ENCODE measurements at places on chromosomes 1 and 21.

DNA sequence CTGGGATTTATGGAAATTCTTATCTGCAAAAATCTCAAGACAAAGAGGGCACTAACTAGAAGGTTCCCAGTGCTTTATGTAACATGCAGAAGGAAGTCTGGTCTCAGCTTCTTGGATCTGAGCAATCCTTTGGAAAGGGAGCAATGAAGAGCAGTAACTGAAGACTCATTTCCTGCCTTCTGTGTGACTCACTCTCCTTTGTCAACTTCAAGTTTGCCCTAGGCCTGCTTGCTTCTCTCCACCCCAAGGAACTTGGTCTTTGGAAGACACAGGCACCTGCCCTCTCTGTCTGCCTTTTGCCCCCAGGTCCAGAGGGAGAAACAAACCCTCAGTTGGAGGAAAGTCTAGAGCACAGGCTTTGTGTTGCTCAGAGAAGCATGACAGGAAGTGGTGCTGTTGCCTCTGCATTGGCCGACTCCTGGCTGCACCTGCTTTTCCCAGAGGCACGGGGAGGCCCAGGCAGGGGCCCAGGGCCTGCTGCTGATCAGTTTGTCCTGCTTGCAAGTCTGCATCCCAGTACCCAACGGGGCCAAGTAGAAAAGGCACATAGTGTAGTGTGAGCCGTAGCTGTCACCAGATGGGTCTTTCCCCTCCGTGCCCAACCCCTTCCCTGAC, 137.2 kb downstream of the DHRS3 start:
- DNase-seq, result peak; percentile 89

- DNase-seq, result no peak
Measured at GRCh38 chr1:152585586-152585985, 5.3 kb upstream of the LCE3D start.

DNA sequence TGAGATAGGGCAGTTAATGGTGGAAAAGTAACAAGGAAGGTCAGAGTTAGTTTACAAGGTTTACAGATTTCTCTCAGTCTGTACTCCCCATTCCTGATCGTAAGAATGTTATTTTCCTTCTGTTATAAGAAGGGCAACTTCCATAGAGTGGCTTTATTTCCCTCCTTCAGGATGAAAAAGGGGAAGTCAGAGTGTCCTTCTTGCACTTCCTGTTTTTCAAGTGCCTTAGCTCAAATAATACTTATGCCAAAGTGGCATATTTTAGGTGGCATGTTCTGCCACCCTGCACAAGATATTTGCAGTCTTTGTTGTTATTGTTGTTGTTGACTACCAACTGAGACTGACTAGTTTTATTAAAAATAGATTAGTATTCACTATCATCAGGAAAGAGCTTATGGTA, 730.7 kb upstream of the ADGRL4 start:
- no peak for DNase-seq

DNA sequence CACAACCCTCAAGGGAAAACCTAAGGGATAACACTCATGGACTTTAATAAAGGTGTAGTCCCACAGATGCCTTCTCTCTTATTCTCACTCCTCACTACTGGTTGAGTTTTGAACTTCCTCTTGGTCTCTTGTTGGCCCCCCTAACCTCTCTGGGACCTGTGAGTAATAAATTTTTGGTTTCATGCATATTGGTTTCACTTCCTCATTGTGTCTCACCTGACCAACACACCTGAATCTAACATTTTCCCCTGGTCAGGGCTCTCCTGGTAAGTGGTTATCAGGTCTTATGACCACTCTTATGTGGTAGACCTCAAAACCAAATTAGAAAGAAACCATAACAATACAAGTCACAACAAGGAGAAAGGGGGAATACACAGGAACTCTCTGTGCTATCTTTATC, 60.5 kb upstream of the PRMT6 start:
- no peak for DNase-seq

DNA sequence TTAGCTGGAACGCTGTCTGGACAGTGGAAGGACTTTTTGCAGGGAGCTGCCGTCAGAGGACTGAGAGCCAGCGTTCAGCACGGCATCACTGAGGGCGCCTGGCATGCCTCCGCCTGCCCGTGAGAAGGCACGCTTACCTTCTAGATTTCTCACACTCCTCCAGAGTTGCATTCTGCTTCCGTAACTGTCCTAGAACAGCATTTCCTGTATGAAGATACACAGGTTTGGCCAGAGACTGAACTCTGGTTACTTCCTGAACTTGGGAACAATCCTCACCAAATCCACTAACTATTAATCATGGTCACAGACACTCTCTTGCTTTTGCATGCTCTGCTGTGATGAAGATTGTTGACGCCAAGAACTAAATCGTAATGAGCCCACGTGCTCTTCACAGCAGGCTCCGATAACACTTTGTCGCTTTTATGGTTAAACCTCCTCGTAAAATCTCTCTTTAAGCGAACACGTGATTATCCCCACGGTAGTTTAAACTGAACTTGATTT, 93.5 kb downstream of the KIF26B start:
- DNase-seq, result no peak

DNA sequence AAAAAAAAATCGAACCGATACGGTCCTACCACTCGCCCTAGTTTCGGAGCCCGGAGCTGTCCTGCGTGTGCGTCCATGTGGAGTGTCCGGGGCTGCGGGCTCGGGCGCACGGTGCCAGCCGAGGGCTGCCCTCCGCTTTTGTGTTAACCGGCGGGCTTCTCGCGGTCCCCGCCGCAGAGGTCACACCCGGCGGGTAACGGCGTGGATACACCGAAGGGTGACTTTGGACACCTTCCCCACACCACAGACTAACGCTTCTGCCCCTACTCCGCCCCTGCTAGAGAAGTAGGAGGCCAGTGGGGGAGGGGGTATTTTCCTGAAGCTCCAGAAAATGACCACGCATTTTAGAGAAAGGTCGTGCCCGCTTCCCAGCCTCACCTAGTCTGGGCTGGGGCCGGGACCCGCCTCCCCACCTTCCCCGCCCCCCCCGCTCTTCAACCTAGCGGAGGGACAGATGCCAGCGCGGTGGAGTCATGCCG, 609 bp upstream of the ATF3 start:
- DNase-seq, result no peak

- no peak for DNase-seq
Measured at GRCh38 chr1:116873680-116874271, 35.9 kb upstream of the PTGFRN start.

DNA sequence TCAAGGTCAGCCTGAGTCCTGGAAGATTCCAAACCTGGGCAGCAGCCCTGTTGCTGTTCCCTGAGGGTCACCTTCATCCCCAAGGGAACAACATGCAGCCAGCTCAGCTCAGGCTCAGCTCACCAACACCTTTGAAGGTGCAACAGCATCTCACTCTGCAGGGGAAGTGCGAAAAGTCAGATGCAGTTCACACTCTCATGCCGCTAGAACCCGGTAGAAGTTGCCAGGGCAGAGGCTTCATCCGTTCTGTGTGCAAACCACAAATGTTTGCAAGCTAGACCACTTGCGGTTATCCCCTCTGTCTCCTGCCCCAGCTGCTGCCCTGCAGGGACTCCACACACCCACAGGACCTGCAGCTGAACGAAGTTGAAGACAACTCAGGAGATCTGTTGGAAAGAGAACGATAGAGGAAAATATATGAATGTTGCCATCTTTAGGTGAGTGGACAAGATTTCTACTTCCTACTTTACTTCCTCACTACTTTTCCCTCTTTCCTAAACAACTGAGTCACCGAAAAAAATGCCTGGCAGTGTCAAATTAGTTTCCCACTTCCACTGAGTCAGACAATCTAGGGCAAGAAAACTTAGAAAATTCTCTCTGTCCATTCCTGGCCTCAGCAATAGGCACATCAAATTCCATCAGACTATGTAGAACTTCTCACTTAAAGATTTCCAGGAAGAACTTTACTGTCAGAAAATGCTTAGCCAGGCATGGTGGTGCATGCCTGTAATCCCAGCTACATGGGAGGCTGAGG, 1.8 kb upstream of the FCRL6 start:
- DNase-seq, result no peak

DNA sequence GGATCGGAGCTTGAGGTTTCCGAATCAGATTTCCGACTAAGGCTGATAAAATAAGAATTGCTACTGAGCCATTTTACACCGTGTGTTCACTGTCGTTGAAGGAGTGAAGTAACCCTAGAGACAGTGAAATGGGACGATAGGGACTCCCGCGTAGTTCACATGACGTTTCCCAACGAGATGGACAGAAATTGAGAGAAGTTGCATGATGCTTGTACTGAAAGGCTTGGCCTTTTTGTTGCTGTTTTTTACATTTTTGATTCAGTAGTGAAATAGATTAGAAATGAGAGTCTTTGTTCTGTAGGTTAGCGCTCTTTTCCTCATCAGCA, 1.2 kb downstream of the KHDRBS1 start:
- DNase-seq, result no peak

GRCh38 chr1:202279806-202280205, 61.9 kb downstream of the UBE2T start:
- DNase-seq, result no peak

- DNase-seq, result no peak
Measured at GRCh38 chr1:9482816-9483572, 56.3 kb upstream of the SLC25A33 start.

GRCh38 chr1:108034396-108034795, 69.4 kb upstream of the VAV3 start:
- no peak for DNase-seq

DNA sequence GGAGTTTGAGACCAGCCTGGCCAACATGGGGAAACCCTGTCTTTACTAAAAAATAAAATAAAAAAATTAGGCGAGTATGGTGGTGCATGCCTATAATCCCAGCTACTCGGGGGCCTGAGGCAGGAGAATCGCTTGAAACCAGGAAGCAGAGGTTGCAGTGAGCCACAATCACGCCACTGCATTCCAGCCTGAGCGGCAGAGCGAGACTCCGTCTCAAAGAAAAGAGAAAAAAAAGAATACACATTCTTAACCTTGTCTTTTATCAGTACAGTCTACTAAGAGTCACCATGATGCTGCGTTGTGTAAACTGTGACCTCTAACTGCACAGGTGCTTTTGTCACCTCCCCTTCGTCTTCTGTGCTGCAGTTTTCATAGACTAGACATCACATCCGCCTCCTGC, 37.2 kb downstream of the PCNT start:
- DNase-seq, result no peak

GRCh38 chr1:84876353-84876752, 16.7 kb downstream of the LPAR3 start:
- no peak for DNase-seq

DNA sequence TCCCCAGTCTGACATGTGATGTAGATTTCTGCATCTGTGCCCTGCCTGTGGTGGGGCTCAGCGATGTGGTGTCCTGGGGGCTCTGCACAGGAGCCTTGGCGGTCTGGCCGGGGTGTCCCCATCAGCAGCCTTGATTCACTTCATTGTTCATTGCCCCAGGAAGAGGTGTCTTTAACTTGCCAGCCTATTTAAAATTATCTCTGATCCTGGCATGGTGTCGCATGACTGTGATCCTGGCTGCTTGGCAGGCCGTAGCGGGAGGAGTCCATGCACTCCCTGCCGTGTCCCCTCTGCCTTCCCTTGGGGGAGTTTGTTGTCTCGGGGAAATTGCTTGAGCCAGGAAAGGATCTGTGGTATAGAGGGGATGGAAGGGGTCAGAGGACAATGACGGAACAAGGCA, 59.9 kb downstream of the TRIM11 start:
- no peak for DNase-seq

DNA sequence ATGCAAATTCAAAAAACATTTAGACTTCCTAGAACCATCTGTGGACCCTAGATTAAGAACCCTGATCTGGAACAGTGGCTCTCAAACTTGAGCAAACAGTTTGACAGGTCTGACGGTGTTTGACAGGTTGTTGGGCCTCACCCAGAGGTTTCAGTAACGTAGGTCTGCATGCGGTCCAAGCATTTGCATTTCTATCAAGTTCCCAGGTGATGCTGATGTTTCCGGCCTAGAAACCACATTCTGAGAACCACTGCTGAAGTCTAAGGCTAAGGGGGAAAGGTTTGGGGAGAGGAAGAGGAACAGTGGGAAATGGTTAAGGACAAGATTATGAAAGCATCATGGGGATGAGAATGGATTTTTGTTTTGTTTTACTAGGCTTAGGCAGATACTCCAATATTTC, 48.6 kb downstream of the MDM4 start:
- no peak for DNase-seq

DNA sequence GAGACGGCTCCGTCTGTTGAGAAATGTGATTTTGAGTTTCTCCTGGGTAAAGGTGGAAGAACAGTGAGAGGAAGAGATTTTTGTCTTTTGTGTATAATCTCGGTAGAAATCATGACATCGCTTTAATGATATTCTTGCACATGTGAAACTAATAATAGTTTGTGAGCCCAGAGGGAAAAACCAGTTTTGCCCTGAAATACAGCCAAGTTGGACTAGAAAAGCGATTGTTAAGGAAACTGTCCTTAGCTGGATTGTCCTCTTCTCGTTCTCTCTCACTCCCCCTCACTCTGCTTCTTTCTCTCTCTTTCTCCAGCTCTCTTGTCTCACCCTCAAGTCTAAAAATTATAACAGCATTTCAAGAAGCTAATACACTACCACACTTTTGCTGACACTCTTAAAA, 17.1 kb downstream of the KCNJ6 start:
- no peak for DNase-seq

DNA sequence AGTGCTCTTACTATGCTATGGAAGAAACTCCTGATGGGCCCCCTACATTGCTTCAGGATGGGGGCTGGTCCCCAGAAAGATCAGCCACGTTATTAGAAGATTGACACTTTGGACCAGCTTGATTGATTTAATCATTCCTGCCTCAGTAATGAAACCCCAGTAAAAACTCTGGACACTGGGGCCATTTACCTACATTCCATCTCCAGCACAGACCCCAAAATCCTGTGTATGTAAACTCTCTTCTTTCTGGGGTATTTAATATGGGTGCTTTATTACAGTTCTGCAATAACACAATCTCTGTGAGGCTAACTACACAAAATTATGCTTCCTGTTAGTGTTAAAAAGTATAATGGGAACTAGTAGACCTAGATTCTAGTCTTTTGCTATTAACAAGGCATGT, 96.6 kb downstream of the KCNK1 start:
- no peak for DNase-seq

DNA sequence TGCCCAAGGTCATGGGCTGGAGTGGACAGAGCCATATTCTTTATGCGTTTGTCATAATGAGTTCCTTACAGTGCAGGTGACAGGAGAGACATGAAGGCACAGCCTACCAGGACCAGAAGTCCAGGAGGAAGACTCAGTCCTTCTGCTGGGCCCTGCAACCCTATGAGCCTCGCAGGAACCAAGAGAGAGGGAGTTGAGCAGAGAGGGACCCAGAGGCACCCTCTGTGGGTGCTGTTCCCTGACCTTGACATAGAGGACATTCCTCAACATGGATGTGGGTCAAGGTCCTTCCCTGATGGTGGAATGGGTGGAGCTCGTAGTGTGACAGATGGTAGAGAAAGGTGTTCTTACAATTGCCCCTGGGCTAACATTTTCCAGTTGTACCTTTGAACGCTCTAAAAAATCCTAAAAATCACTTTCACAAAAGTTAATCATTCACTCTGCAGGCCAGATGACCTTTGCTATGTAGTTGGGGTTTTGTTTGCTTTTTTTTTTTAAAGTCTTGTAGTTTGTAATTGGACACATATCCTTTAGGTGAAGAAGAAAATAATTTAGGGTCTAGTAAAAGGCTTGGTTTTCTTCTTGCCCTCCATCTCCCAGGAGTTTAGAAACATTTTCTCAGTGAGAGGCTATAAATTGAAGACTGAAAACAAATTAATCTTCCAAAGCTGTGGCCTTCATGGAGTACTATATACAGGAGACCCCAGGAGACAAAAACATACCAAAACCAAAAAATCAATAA, 41.9 kb downstream of the MAB21L3 start:
- no peak for DNase-seq
